ENCODE measurements at places on chromosomes 13 and 19.

DNA sequence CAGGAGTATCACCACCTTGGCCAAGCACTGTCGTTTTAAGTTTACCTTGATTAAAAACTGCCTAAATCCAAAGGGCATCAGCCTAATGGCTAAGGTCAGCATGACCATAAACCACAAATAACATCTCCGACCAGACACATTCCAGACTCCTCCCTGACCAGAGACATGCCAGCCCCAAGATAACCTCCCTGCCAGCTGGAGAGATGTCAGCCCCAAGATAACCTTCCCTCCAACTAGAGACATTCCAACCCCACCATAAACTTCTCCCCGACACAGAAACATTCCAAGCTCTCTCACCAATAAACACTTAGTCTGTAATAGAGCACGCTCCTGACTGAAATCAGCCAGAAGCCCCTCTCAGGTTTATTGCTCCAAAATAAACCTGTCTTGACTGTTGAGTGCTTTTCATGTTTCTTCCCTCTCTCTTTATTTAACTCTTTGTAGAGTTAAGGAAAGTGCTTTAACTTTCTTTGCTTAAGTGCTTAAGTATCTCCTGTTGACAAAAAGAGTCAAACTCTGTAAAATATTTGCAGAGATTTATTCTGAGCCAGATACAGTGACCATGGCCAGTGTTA, 36.5 kb downstream of the WDR87 start:
- DNase-seq, result no peak

- DNase-seq, result no peak
Observed at GRCh38 chr13:75635101-75635827, 866 bp upstream of the LMO7 start.

DNA sequence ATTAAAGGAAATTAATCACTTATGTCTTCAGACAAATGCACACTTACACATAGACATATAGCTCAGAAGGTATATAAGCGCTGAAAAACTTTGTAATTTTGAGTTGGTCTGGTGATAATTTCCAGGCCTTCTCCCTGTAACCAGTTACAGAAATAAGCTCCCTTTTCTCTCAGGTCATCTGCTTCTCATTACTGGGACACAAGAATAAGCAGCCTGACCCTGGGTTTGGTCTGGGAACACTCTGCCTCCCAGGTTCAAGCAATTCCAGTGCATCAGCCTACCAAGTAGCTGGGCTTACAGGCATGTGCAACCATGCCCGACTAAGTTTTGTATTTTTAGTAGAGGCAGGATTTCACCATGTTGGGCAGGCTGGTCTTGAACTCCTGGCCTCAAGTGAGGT, 274.5 kb downstream of the LMO7 start:
- no peak for DNase-seq

DNA sequence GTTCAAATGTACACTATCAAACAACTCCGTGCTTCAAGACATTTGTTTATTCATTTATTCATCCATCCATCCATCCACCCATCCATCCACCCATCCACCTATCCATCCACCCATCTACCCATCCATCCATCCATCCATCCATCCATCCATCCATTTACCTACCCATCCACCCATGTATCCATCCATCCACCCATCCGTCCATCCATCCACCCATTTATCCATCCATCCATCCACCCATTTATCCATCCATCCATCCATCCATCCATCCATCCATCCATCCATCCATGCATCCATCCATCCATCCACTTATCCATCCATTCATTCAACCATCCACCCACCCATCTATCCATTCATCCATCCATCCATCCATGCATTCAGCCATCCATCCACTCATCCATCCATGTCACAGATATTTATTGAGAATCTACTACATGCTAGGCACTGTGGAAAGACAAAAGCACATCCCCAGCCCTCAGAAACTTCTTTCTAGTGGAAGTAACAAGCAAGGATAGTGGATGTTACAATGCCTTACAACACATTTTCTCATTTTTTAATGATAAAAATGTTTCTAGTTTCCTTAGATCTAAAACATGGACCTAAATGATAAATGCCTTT, 237.6 kb downstream of the ZNF536 start:
- no peak for DNase-seq

DNA sequence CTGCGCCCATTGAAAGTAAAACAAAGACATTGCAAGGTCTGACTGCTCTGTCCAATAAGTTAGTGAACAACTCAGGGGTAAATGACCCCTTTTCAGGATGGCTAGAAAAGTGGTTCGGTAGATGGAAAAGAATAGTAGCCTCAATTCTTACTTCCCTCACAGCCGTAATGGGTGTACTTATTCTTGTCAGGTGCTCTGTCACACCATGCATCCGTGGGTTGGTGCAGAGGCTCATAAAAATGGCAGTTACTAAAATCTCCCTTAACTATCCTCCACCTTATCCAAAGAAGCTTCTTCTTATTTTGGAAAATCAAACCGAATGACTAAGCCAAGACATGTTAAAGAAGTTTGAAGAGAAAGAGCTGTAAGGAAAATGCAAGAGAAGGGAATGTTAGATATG, 31.4 kb upstream of the ZNF83 start:
- no peak for DNase-seq

DNA sequence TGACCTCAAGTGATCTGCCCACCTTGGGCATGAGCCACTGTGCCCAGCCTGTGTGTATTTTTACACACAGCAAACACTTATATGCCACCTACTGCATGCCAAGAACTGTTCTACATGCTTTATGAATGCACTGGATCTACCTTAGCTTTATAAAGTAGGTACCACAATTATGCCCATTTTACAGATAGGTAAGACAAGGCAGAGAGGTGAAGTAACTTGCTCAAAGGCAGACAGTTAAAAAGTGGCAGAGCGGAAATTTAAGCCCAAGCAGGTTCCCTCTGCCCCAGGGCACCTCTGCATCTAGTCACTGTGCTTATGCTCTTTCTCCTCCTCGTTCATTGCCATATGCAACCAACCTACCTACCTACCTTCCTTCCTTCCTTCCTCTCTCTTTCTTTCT, 10.5 kb downstream of the ADAMTS10 start:
- no peak for DNase-seq
